Activated CD8-positive, alpha-beta memory T cell treated with anti-CD3 and anti-CD28 coated beads for 1 hour (primary cell): ENCODE measurements at places on chromosomes 12 and 14.

DNA sequence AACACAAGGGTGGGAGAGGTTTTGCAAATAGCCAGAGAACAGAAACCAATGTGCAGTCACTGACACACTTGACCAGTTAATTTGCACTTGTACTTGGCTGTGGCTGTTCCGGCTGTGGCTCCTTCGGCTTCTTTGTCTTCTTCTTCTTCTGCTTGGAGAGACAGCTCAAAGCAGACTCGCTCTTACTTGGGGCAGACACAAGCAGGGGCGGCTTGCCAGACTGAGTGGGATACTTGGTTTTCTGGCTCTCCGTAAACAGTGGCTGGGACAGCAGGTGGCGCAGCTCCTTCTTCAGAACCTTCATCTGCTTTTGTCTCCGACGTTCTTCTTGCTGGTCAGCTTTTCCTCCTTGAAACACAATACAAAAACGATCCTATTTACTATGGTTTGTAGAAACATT lies 25.0 kb downstream of the OTUB2 start:
- no peak for DNase-seq

- no peak for DNase-seq
Observed at GRCh38 chr12:98154850-98155249, 360.5 kb upstream of the TMPO start.

DNA sequence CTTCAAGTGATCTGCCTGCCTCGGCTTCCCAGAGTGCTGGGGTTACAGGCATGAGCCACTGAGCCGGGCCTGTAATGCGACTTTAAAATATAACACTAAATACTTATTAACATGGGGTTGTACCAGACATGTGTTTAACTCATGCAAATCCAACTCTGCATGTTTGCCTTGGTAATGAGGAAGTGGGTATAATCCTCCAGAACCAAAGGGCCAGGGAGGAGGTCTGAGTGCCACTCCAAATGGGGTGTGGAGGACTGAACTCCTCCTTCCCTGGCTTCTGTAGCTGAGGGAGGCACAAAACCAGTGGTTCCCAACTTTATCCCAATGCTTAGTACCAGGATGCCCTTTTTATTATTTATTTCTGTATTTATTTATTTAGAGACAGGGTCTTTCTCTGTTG lies 61.6 kb upstream of the MED13L start:
- DNase-seq, result no peak

GRCh38 chr12:121535150-121536053 lies 45.4 kb downstream of the KDM2B start:
- DNase-seq, result no peak
